ENCODE measurements at places on chromosomes 7 and 10.

- DNase-seq, result no peak
Measured at GRCh38 chr10:71307469-71308085, 11.5 kb upstream of the SLC29A3 start.

GRCh38 chr7:147033641-147034040, 917.0 kb downstream of the CNTNAP2 start:
- no peak for DNase-seq

DNA sequence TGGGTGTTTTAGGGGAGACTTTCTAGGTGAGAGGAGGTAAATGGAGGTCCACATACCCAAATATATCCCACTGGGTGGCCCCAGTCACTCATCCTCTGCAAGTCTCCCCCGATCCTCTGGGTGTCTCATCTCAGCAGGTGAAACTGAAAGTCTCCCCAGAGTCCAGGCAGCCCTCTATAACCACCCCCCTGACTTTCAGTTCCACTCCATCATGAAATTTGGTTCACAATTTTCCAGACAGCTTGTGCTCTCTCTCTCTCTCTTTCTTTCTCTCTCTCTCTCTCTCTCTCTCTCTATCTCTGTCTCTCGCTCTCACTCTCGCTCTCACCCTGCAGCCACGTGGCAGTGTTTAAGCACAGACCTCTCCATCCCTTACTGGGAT, 56.7 kb upstream of the ELN start:
- DNase-seq, result no peak

DNA sequence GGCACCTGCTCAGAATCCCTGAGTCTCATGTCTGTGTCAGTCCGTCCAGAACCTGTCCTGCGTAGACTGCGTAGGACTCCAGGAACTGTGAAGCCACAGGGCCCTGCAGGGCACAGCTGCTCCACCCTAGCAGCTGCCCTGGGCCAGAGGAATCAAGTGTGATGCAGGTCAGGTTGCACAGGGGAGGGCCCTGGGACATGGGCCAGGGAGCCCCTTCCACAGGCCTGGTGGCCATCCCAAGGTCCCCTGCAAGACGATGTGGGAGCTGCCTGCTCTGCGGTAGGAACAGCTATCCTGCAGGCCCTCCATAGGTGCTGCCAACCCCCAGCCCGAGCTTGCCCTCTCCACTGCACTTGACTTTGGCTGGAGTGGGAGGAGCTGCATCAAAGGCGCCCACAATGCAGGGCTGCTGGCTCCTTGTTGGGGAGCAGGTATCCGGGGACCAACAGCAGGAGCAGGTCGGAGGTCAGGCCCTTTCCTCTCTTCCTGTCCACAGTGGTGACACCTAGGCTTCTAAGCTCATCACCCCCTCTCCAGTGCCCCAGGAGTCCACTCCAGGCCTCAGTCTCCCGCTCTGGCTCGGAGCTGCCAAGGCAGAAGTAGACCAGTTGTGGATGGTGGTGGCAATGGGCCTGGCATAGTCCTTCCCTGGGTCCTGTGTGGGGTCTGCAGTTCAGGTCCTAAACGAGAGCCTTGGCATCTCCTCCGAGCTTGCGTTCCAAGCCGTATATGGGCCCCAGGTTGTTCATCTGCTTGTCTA, 149.1 kb downstream of the MAPK8 start:
- DNase-seq, result no peak

DNA sequence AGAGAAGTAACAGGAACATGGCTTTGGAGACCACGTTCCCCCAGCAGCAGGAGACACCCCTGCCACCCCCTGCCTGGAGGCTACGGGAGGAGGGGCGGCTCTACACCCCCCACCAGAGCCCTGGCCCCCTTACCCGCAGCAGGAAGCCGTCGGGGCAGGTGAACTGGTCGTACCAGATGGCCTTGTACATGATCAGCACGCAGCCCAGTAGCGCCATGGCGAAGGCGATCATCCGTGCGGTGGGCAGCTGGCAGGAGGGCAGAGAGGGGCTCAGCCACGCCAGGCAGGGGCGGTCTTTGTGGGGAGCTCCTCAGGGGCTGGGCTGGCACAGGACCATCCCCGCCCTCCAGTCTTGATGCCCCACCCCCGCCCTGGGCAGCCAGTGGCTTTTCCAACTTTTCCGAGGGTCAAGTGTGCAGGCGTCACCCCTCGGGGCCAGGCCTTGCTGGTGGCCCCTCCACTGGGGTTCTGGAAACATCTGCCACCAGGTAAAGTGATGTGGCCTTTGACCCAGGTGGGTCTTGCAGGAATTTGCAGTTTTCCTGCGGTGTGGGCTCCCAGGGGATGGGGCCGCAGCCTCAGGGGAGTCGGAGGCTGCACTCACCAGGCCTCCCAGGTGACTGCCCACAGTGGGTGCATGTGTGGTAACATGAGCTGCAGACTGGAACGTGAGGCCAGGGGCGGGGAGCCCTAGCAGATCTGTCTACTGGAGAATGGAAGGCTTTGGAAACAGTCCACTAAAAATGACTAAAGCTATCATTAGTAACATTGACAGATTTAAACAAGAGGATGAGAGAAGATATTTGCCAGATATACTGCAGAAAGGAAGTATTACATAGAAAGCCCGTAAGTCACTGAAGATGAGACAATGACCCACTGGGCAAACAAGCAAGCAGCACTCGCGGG, 9.7 kb downstream of the CALY start:
- no peak for DNase-seq

- no peak for DNase-seq
Measured at GRCh38 chr10:115909037-115909436, 364.0 kb downstream of the GFRA1 start.

- no peak for DNase-seq
Measured at GRCh38 chr10:49320191-49320590, 21.2 kb downstream of the C10orf71 start.

GRCh38 chr10:3237530-3237929, 64.9 kb upstream of the PITRM1 start:
- no peak for DNase-seq

- no peak for DNase-seq
Measured at GRCh38 chr7:75739796-75740672, 1.3 kb upstream of the HIP1 start.

DNA sequence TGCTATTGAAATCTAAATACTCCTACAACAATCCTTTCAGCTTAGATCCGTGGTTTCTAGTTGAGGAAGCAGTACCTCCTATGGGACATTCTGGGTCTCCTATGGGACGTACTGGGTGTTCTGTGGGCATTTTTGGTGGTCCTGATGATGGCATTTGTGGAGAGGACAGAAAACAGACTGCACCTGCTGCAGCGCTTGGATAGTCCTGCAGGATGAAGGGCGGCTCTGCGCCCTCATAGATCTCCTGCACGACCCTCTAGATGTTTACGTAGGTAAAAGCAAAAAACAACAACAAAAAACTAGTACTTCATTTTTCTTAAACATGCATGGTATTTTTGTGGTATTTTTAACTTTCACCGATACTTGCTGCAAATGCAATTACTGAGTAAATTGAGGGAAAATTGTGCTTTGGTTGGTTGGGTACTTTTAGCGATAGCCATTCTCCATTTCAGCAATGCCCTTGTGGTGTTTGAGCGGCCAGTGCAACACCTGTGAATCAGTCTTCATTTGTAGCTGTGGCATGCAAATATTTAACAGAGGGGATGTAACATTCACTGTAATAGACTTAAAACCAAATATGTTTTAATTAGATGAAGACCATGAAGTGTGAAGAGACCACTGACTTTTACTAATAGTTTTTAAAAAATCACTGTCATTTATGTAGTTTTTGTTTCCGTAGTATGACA, 461.2 kb downstream of the SDK1 start:
- DNase-seq, result no peak

All from HS-5 (cell line).